ENCODE measurements at places on chromosomes 2 and 18. TPM values are rescaled to one million over a fixed set of nuclear protein-coding genes. Genes with fewer than 3 reads are reported as not detected.

The NFATC1 gene
- 30.0 TPM for total RNA-seq

DNA sequence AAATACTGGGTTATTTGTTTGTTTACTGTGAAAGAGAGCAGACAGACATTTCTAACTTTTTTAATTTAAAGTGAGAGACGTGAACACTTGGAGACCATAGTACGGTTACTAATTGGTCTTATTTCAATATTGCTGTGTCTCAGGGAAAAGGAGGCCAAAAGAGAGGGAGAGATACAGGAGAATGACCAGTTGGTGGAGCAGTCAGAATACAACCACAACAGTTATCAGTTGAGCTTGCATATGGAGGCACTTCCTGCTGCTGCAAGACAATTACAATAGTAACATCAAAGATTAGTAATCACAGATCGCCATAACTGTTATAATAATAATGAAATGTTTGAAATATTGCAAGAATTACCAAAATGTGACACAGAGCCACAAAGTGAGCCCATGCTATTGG is 58.2 kb downstream of the TWSG1 start:
- DNase-seq: no peak

GRCh38 chr2:140002110-140002509 is 1221.9 kb upstream of the NXPH2 start:
- DNase-seq: no peak

DNA sequence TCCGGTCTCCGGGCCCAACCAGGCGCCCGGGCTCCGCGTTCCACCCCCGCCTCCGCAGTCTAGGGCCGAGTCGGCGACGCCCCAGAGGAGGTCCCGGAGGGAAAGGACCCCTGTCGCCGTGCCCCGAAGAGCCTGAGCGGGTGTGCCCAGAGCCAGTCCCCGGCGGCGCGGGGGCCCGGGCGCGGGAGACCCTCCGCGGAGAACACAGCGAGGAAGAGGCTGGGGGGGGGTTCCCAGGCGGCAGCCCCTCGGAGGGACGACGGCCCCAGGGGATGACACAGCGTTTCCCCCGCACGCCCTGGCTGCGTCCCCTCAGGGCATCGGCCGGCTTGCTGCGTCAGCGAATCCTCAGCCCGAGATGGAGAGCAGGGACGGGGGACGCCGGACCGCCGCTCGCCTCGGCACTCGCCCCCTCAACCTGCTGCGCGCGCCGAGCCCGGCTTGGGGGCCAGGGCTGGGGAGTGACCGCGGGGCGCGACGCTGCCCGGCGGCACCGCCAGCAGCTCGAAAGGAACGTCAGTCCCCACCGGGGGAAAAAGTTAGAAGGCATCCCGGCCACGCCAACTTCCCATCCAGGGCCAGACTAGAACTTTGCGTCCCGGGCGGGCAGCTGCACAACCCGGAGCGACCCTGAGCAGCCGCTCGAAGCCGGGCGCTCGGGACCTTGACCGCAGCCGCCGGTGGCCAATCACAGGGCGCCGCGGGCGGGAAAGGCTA is 711 bp downstream of the SFXN5 start:
- DNase-seq: peak; percentile 97

GRCh38 chr18:36331521-36331971 is 34.0 kb downstream of the FHOD3 start:
- no peak for DNase-seq

The HOXD13 gene
- total RNA-seq: not detected

The TTC21B gene
- total RNA-seq: 18.0 TPM

DNA sequence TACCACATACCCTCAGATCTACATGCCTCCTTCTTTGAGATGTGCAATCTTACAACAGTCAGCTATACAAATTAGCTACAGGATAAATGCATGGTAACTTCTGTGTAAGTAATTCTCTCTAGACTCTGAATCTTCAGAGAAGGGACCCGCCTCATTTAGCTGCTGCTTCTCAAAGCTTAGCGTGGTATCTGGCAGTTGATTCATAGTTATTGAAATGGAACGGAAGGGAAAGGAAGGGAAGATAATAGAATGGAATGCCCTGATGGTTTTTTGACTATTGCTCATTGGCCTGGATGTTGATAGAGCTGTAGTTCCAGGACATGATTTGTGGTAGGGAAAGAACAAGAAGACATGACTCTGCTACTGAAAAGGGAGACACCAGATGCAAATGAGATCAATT is 498.1 kb upstream of the CRIM1 start:
- no peak for DNase-seq

The TUBA3D gene
- total RNA-seq: not detected

DNA sequence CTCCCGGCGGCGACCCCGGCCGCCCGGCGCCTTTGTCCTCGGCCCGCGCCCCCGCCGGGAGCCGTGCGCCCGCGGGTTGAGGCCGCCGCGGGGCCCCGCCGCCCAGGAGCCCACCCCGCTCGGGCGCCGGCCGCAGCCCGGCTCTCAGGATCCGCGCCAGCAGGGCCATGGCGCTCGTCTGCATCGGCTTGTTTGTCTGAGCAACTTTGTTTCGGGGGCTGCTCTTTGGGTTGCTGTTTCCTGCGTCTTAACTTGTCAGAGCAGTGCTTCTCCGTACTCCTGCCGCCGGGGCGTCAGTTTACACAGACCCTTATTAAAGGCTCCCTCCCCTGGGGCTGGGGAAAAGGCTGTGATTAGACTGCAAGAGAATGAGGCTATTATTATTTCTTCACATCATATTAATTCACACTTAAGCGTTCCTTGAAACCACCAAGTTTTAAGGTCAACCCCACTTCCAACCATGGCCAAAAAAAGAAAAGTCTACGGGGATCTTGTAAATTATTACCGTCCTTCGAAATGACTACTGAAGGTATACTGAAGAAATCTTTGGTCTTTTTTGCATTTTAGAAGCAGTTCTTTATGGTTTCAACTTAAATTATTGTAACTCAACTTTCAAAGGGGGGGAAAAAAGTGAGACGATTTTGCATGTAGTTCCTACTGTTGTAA is at the start of gene CYP27C1:
Gene CYP27C1 (minus strand): TSS at position 198 of the 666 bp plus-strand sequence. CDS start 29 bp downstream, at position 169.
- peak; percentile 16 for DNase-seq

The SERPINB7 gene
- total RNA-seq: not detected

- no peak for DNase-seq
Measured at GRCh38 chr18:37160038-37160820, 331.3 kb downstream of the KIAA1328 start.

GRCh38 chr18:61535401-61535800 is 202.2 kb downstream of the CDH20 start:
- no peak for DNase-seq

DNA sequence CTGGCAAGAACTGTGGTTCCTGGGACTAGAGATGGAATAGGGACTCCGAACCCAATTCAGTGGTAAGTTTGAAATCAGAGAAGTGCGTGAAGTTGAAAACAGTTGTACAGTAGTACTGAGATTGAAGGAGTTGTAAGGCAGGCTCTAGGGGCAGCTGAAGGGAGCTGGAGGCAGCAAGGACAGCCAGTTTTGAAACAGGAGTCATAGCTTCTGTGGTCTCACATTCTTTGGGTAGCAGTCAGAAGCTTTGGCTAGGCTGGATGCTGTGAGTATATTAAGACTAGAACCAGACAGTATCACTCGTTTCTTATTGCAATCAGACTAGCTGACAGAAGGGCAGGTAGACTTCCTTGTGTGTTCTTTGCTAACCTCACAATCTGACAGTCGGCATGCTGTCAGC is 64.5 kb upstream of the ADAM23 start:
- DNase-seq: no peak

DNA sequence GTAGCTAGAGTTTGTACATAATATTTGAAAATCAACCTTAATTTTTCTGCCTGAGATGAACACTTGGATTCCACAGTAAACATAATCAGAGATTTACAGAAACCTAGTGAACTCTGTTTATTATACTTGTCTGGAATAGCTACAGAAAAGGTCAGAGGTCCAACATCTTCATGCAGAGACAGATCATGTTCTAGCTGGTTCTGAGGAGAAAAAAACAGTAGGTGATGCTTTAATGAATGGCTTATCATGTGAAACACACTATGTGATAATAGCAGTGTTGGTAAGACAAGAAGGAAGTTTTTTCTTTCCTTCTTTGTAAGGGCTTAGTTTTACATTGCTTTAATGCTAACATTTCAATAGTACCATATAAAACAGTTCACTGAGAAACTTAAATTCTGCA is 846.4 kb upstream of the ZEB2 start:
- no peak for DNase-seq

The BIRC6 gene
- 83.1 TPM for total RNA-seq

GRCh38 chr2:64731263-64731643 is 77.5 kb upstream of the SERTAD2 start:
- no peak for DNase-seq

DNA sequence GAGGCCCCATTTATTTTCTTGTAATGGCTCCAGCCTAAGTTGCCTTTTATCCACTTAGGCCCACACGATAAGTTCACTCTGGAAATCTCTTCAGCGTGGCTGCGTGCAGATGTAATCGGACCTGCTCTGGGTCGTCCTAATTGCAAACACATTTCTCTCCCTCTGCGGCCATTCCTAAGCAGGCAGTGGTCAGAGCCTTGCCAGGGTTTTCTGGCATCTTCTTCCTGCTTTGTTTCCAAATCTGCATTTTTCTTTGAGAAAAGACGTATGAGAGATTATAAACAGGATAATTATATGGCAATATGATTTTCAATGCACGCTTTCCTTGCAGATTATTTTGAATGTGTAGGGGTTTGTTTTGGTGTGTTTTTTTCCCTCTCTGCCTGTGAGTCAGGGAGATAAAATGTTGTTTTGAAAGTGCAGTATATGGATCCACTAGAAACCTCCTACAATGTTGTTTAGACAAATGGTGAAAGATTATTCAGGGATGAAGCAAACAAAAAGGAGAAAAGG is 239.4 kb upstream of the TANK start:
- peak; percentile 44 for DNase-seq

GRCh38 chr2:17590342-17590911 is 49.9 kb downstream of the VSNL1 start:
- DNase-seq: no peak

GRCh38 chr2:202604699-202605098 is 30.1 kb upstream of the FAM117B start:
- DNase-seq: no peak

The NEU2 gene
- not detected for total RNA-seq

The CDH20 gene
- not detected for total RNA-seq

DNA sequence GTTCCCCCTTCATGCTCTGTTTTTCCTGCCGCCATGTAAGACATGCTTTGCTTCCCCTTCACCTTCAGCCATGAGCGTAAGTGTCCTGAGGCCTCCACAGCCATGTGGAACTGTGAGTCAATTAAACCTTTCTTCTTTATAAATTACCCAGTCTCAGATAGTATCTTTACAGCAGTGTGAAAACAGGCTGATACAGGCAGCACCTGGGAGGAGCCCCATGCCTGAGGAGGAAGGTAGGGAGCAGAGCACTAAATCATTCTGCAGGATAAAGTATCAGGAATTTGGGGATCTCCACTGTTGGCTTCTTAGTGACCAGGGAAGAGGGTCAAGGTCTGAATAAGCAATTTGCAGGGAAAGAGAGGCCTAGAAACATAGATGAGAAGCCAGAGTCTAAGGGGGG is 78.0 kb downstream of the KCNF1 start:
- no peak for DNase-seq

The RRM2 gene
- 220 TPM for total RNA-seq

The FARSB gene
- 27.2 TPM for total RNA-seq

- DNase-seq: no peak
Measured at GRCh38 chr18:36333414-36333813, 35.9 kb downstream of the FHOD3 start.

DNA sequence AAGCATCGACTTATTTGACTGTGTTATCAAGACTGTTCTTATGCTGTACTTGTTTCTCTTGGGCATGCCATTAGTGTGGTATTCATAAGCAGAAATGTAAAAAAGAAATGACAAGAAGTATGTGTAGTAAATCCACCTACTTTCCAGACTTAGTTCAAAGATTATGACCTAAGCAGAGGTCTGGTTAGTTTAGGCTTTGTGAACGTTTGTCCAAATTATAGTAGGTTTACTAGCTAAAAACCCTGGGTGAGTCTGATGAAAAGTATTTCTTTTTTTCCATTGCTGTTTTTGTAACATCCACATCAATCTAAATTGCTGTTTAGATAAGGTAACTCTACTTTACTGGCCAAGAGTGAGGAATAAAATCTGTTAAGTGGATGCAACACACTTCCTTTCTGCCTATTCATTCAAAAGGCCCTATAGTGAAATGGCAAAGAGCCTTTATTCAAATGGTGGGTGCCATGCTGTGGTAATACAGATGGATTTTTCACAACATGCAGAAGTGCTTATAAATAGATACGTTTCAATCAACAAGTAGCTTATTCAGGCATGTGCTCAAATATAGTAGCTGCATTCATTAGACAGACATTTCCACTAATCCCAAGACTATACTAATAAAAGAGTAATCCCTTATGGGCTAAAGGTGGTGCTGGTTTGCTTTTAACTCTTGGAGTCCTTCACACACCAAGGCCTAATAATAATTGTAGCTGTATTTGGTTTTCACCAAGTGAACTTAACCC is 122.5 kb upstream of the LTBP1 start:
- no peak for DNase-seq

DNA sequence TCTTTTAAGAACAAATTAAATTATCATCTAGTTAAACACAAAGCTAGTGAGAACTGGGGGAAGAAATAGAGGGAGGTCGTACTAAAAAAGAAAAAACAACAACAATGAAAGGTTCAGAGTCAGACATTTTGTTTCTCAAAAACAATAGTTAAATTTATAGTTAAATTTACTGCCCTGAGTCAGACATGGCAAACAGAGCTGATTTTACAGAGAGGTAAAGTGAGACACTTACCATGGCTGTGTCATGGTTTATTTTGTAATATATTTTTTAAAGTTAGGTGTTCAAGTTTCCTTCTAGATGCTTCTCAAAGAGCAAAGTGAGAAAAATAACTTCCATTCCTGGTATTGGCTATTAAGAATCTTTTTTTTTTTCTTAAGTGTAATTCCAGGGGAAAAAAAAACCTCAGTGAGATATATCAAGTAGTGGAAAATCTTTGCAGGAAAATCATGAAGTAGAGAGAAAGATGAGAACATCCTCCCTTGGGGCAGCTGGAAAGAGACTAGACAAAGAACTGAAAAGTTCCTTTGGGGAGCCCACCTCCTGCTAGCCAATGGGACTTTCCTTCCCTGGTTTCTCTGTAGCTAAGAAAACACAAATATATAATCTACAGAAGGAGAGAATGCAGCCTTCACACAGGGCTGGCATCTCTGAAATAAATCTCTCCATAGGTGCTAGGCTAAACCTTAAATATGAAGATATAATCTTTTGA is 12.3 kb downstream of the KLF7 start:
- DNase-seq: no peak

GRCh38 chr2:12556762-12557161 is 160.0 kb upstream of the TRIB2 start:
- DNase-seq: peak; percentile 16

DNA sequence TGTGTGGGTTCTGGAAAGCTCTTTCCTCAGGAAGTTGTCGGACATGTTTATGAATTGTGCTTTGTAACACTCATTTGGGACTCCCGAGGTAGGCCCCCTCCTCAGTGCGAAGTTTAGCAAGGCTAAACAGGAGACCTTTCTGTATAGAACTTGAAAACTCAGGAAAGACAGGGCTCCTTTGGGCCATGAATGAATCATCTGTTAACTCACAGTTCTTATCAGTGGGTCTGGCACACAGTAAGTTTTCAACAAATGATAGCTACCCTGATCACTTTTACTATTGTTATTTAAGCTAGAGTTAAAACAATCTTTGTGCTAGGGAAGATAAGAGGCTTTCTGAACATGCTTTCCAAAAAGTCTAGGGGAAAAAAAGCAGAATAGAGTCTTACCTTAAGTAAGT is 430.5 kb upstream of the ETAA1 start:
- DNase-seq: no peak

The CHRNA1 gene
- 11.3 TPM for total RNA-seq
